ENCODE measurements at places on chromosomes 16 and 17.

DNA sequence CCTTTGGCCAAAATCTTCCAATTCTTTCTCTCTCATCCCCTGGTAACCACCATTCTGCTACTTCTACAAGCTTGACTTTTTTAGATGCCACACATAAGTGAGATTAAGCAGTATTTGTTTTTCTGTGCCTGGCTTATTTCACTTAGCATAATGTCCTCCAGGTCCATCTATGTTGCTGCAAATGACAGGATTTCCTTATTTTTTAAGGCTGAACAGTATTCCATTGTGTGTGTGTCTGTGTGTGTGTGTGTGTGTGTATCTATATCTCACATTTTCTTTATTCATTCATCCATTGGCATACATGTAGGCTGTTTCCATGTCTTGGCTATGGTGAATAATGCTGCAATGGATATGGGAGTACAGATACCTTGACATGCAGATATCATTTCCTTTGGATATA is 6.1 kb downstream of the ACACA start:
- no peak for DNase-seq

DNA sequence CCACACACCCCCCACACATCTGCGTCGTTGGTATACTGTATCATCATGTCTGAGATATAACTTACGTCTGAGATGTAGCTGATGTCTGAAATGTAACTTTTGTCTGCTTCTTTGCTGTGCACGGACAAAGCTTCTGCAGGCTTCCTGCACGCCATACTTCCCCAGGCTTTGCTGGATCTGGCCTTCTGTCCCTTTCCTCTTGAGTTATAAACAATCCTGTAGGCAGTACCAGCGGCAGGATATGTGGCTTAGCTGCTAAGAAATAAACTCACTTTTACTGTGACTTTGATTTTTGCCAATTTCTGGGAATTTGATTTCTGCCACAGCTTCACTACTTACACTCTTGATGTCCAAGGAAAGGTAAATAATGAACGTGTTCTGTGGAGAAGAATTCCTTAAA is 184.4 kb downstream of the RPTOR start:
- DNase-seq = no peak

- no peak for DNase-seq
Measured at GRCh38 chr17:57689254-57689653, 55.8 kb downstream of the CCDC182 start.

GRCh38 chr16:66030036-66030435 is 336.5 kb upstream of the CDH5 start:
- DNase-seq = no peak

All from H1 (cell line).